ENCODE measurements at places on chromosomes 2 and 18.

DNA sequence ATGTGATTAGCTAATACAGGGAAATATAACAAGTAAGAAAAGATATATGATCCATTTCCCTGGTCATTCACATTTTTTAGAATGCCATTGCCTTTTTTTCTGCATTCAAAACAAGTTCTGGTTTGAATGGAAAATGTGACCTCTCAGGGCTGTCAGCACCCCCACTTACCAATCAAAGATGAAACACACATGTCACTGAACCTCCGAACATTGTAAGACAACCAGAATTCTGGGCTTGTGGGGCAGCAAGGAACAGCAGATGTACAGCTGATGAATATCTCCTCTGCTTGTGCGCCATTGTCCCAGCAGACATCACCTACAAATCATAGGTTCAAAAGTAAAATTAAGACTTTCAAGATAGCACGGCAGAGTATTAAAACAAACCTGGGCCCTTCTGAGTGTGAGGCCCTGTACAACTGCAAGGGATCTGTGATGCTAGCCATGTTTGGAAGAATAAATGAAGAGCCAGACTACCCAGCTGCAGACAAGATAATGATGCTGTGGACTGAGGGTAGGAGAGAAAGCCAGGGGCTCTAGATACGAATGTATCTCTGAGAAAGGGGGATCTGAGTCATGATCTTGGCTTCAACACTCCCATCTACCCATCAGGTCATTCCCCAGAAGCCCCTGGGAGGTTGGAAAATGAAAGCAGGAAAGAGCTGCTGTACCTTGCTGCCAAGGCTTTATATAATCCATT is 108.7 kb upstream of the SERTAD2 start:
- DNase-seq, result no peak

GRCh38 chr2:128420131-128420530 is 101.5 kb upstream of the HS6ST1 start:
- no peak for DNase-seq

DNA sequence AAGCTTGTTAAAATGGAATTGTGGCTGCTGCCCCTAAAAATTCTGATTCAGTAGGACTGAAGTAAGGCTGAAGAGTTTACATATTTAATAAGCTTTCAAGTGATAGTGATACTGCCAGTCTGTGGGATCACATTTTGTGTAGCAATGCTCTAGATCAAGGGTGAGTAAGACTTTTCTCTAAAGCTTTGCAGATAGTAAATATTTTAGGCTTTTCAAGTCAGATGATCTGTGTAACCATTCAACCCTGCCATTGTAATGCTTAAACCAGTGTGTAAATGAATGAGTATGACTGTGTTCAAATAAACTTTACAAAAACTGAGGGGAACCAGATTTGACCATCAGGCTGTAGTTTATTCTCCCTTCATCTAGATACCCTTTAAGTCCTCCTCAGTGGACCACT is 92.7 kb downstream of the PIK3C3 start:
- no peak for DNase-seq

DNA sequence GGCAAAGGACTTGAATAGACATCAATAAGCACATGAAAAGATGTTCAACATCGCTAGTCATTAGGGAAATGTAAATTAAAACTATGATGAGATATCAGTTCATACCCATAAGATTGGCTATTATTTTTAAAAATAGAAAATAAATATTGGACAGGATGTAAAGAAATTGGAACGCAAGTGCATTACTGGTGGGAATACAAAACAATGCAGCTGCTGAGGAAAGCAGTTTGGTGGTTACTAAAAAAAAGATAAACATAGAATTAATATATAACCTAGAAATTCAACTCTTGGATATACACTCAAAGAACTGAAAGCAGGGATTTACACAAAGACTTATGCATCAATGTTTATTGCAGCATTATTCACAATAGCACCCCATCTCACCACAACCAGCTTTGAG is 174.5 kb upstream of the NDUFV2 start:
- no peak for DNase-seq

Measured in T-helper 9 cell (primary cell).